ENCODE measurements at places on chromosomes 1 and 21.

DNA sequence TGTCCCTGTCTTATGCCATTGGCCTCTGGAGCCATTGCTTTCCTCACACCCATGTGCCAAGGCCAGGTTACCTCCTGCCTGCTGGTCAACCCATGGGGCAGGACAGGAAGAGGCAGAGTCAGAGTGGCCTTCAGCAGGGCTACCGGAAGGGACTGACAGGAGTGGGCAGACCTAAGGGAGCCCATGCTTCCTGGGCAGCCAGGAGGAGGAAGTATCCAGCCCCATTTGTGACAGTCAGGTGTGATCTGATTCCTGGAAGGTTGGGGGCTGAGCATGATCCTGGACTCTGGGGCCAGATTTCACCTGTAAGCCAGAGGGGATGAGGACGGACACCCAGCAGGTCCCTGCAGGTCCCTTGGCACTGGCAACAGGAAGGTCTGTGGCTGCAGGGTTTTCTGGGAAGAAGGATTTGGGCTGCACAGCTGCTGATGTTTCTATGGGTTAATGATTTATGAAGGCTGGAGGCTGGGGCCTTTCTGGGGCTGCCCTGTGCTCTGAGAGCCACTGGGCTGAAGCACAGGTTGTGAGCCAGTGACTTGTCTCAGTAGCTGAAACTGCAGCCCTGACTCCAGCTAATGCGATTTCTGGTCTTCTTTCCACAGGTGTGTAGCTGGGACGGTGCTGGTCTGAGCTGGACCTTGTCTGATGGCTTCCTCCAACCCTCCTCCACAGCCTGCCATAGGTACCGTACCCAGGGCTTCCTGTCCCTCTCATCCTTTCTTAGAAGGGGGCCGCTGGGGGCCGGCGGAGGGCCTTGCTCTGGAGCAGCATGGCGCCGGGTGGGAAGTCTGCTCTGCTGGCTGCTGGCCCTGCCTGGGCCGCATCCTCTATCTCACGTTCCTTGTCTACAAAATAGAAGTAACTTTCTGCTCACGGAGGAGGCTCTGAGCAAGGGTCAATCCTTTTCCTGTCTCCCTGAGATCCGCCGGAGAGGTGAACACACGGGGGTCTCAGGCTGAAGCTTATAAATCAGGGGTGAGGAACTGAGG is 40.7 kb downstream of the ARHGEF10L start:
- DNase-seq: no peak

GRCh38 chr1:86552376-86552775 is 5.5 kb downstream of the CLCA4 start:
- DNase-seq: no peak

DNA sequence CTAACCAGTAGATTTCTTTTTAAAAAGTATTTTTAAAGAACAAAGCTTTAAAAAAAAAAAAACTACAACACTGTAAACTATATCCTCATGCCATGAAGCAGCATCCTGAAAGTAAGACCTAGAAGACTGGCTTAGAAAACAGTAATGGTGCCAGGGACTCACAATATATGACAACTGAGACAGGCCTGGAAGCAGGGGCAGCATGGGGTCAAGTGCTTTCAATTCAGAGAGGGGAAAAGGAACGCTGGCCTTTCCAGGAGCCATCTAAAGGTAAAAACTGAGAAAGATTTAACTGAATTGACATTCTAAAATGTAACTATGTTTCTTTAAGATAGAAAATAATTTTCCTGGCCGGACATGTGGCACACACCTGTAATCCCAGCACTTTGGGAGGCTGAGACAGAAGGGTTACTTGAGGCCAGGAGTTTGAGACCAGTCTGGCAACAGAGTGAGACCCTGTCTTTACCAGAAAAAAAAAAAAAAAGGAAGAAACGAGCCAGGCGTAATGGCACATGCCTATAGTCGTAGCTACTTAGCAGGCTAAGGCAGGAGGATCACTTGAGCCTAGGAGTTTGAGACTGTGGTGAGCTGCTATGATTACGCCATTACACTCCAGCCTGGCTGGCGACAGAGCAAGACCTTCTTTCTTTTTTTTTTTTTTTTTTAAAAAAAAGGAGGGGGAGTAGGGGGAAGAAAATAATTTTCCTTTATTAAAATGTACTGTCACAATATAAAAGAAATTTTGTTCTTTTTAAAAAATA is 54.1 kb downstream of the SLC35D1 start:
- DNase-seq: no peak

GRCh38 chr1:80462006-80462405 is 1338.7 kb upstream of the ADGRL2 start:
- DNase-seq: no peak

GRCh38 chr1:247400685-247401084 is 15.3 kb upstream of the NLRP3 start:
- DNase-seq: no peak

DNA sequence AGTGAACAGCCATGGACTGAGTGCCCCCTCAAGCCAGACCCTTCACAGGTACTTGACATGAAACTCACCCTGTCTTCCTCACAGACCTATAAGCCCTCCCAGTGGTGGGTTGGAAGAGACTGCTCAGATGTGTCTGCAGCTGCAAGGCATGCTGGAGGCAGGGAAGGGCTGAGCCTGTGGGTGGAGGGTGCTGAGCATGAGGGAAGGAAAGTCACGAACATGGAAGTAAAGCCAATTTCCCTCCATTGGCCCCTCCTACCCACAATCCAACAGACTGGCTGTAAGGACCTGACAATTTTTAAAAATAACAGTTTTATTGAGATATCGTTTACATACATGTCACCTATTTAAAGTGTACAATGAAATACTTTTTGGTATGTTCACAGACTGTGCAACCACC is 44.1 kb downstream of the RCSD1 start:
- no peak for DNase-seq

DNA sequence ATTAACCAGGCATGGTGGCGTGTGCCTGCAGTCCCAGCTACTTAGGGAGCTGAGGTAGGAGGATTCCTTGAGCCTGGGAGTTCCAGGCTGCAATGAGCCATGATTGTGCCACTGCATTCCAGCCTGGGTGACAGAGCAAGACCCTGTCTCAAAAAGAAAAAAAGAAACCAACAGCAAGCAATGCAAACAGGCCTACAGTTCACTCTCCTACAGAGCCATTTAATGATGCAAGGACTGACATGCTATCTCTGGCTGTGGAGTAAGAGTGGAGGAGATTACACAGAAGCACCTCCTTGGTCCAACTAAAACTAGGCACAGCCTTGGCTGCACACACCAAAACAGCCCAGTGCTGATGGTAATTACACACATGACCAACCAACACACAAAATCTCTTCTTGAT is 127.5 kb upstream of the SOD1 start:
- no peak for DNase-seq

GRCh38 chr1:90318431-90318830 is 323.5 kb downstream of the ZNF326 start:
- DNase-seq: no peak

- DNase-seq: no peak
Observed at GRCh38 chr1:240768979-240769378, 157.0 kb upstream of the GREM2 start.

DNA sequence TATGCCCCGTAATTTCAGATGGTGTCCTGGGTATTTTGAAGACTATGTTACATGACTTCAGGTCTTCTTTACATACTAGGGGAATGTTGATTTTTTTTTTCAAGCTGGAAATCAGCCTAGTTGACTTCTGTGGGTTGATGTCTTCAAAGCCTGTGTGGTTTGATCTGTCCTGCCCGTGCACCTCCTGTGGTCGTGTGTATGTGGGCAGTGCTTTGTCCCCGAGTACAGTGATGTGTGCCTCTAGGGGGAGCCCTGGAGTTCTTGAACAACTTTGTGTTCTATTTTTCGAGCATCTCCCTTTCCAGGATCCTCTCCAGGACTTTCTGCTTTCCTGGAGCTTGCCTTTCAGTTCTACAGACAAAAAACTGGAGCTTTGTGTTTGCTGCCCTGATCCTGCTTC is 28.9 kb downstream of the OBSCN start:
- no peak for DNase-seq

- DNase-seq: no peak
Observed at GRCh38 chr1:64484651-64485050, 14.7 kb downstream of the CACHD1 start.

- DNase-seq: no peak
Observed at GRCh38 chr1:52706941-52707926, 9.1 kb upstream of the COA7 start.

- no peak for DNase-seq
Observed at GRCh38 chr1:154453574-154454352, 48.3 kb upstream of the TDRD10 start.

GRCh38 chr1:247334378-247335133 is 2.9 kb upstream of the ZNF496 start:
- DNase-seq: no peak

DNA sequence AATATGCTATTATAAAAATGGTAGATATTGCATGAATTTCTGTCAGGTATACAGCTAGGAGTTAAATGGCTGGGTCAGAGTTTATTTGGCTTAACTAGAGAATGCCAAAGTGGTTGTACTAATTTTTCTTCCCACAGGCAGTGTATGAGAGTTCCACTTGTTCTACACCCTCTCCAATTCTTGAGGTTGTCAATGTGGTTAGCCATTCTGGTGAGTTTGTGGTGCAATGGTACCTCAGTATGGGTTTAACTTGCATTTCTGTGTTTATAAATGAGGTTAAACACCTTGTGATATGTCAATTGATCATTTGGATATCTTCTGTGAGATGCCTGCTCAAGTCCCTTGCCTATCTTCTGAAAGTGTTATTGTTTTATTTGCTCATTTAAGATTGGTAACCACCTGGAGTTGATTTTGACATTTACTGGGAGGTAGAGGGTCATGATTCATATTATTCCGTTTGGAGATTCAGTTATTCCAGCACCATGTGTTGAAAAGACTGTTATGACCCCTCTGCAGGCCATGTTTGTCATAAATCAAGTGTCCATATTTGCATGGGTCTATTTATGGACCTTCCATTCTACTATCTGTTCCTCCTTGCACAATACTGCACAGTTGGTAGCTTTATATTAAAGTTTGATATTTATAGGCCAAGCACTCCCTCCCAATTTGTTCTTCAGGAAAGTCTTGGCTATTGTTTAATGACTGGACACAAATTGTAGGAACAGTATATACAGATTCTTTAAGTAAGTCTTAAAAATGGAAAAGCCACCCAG is 5.8 kb downstream of the FALEC start:
- DNase-seq: no peak

DNA sequence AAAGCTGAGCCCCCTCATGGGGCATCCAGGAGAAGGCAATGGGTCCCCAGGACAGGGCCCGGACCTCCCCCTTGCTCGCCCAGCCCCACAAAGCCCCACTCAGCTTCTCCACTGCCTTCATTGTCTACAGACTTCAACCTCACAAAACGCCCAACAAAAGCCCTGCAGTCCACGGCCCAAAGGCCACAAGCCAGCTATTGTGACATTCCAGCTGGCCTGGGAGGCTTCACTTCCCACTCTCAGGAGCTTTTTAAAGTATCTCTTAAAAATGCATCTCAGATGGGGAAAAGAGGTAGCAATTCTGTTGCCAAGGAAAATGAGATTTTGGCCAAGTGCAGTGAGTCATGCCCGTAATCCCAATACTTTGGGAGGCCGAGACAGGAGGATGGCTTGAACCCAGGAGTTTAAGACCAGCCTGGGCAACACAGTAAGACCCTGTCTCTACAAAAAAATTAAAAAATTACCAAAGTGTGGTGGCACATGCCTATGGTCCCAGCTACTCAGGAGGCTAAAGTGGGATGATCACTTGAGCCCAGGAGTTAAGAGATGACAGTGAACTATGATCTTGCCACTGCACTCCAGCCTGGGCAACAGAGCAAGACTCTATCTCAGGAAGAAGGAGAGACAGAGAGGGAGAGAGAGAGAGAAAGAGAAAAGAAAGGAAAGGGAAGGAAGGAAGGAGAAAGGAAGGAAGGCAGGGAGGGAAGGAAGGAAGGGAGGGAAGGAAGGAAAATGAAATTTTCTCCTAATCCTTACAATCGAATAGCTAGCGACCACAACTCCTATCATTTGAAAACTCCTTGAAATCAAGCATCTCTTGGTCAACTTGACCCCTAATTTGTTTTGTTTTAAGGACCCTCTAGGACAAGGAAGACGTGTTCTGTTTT is 31.4 kb upstream of the TARDBP start:
- DNase-seq: no peak

DNA sequence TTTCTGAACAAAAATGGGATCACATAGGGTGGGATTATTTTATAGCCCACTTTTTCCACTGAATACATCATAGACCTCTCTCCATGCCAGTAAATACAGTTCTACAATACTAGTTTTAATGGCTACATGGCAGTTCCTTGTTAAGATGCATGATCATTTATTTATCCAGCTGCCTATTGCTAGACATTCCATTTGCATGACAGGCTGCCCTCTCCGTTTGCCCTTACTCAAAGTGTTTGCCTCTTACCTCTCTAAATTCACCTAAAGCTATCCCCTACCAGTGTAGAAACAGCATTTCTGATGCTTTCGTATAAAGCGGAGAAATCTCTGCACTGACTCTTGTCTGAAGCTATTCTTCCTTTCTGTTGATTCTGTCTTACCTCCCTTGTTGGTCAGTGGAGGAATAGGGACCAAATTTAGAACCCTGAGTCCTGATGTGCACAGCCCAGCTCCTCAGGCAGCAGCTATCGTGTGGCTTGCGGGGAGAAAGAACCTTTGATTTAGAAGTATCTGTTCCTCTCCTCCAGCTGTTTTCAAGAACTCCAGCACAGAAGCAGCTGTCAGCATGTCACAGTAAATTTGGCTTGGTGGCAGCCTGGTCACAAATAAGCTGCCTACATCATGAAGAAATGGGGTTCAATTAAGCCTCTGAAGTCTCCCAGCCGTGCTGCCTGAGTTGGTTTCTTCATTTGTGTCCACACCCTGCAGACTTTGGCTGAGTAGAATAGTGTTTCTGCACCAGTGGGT is 337.3 kb downstream of the PRDM2 start:
- DNase-seq: no peak

- DNase-seq: no peak
Observed at GRCh38 chr1:174000371-174000770, 21.8 kb downstream of the RC3H1 start.

GRCh38 chr1:74726063-74726462 is 6.8 kb downstream of the CRYZ start:
- DNase-seq: no peak

GRCh38 chr1:6241107-6241886 is 2.7 kb upstream of the HES3 start:
- no peak for DNase-seq

GRCh38 chr1:227035316-227035715 is 95.2 kb downstream of the COQ8A start:
- DNase-seq: no peak

DNA sequence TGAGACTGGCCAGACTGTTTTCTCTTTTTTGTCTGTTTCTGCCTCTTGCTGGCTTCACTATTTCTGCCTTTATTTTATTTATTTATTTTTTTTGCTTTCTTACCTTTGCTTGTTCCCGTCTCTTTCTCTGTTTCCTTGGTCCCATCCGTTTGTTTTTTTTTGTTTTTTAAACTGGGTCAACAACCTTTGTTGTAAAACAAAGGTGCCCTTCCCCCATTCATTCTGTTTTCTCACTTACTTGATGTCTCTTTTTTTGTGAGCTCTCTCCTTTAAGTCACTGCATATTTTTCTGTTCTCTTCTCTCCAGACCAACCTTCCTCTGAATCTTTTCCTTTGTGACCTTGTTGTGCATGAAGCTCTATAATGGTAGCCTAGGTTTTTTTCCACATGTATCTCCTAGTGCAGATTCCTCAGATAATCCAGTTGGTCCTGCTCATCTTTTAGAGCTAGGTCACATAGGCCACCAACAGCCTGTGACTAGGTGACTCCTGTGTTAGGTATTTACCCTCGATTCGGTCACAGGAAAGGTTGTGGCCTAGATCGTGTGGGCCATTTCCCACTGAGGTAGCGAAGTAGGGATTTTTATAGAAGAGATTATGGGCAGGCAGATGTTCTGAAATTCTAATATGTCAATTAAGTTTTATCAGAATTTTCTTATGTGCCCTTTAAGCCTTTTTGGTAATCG is 15.9 kb downstream of the GNAI3 start:
- no peak for DNase-seq

All from CD4-positive, alpha-beta T cell treated with Interferon gamma for 1 hour (primary cell).